Stimulated activated CD4-positive, alpha-beta T cell treated with anti-CD3 and anti-CD28 coated beads, TNF-alpha, amount 100 ng/mL, for 4 hours (primary cell): ENCODE measurements at places on chromosomes 4 and X.

DNA sequence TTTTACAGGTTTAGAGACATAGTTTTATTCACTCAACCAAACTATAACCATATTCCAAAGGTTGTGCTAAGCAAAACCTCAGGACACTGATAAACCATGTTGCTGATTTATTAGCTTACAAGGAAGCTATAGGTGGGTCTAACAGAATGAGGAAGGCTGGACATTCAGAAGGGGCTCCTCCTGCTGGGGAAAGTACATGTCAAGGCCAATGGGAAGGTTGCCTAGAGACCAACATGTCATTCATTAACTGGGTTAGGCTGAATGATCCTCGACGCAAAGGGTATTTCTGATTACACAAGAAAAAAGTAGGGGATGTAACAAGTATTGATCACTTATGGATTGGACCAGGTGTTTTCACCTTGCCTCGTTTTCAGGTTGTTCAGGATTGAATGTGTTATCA lies 30.3 kb downstream of the SLC10A6 start:
- no peak for DNase-seq

- DNase-seq: no peak
Observed at GRCh38 chr4:175891851-175892250, 79.8 kb upstream of the GPM6A start.

- no peak for DNase-seq
Observed at GRCh38 chr4:53015681-53016080, 153.6 kb downstream of the RASL11B start.

GRCh38 chr4:1798580-1799386 lies 5.7 kb downstream of the FGFR3 start:
- no peak for DNase-seq

DNA sequence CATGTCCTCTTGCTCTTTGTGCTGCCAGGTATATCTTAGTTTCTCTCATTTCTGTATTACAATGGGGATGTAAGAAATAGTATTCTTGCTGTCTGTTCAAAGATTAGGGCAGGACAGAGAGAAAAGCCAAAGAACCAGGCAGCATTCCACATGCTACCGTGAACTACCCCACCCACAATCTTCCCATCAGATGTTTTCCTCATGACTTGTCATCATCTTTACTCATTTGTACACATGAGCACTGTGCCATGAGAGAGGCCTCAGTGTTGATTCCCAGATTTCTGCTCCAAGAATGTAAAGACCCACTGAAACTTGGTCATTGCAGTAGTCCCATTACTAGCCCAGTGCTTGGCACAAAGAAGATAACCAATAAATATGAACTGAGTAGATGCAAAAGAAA lies 354.6 kb upstream of the RASGEF1B start:
- no peak for DNase-seq

GRCh38 chr4:94641702-94642560 lies 115.8 kb upstream of the BMPR1B start:
- DNase-seq: no peak
